AG20443 (cell line): ENCODE measurements at places on chromosomes 16 and 17.

DNA sequence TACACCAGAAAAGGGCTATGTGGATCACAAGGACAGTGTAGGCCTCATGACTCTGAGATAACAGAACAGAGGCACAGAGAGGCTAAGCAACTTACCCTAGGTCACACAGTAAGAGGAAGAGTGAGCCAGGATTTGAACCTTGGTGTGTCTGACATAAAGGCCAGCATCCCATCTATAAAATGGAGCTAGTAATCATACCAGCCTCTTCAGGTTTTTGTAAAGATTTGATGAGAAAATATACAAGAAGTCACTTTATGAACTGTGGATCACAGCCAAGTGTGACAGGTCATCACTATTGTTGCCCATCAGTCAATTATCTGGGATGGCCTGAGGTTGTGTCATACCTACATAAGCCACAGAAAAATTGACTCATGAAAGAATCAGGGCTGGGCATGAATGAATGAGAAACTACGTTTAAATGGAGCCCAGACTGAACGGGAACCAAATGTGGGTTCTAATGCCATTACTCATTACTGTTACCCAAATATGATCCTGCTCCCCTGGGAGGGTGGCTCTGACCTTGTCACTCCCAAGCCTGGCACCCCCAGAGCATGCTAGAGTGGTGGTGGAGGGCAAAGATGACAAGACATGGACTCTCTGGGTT lies 21.0 kb downstream of the FBXO39 start:
- no peak for DNase-seq

DNA sequence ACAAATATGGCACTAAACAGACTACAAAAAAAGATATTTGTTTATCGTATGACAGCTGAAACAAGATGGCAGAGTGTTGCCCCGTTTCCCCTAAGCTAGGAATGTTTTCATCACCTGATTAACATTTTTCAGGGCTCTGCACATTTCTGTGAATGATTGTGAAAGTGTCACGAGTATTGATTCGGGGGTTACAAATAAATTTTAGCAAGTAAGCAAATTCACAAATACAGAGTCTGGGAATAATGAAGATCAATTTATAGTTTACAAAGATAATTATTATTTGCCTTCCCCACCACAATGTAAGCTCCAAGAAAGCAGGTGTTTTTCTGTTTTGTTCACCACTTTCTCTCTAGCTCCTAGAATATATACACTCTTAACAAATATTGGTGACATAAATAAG lies 361.2 kb upstream of the ERCC4 start:
- no peak for DNase-seq

GRCh38 chr16:27402964-27403600 lies 1.1 kb downstream of the IL21R start:
- no peak for DNase-seq

DNA sequence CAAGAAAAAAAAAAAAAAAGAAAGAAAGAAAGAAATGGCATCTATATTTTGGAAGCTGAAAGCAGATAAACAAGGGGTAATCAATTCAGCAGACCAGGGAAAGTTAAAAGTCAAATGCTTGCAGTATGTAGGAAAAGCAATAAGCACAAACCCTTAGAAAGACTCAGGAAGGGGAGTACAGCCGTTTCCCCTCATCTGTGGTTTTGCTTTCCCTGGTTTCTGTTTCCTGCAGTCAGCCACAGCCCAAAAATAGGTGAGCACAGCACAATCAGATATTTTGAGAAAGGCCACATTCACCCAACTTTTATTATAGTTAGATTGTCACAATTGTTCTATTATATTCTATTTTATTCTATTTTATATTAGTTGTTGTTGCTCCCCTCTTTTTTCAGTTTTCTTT lies 14.4 kb upstream of the ALOX12 start:
- no peak for DNase-seq

GRCh38 chr17:26809033-26809432 lies 484.9 kb upstream of the WSB1 start:
- no peak for DNase-seq

DNA sequence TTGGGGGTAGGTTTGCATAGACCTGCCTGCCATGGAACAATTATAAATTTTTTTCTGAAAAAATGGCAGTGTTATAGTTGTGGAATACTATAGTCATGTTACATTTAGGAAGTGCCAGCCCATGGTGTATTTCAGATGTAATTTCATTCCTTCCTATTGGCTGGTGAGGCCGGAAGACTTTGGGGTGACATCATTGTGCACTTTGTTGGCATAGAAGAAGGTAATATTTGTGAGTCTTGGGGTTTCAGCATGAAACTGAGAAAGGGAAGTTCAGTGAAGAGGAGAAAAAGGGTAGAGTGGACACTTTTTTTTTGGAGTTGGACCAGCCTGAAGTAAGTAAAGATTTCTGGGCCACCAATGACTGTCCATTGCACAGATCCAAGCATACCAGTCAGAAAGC lies 16.0 kb upstream of the HEATR6 start:
- no peak for DNase-seq
